ENCODE measurements at places on chromosomes 7 and 10. TPM values are rescaled to one million over a fixed set of nuclear protein-coding genes. Genes with fewer than 3 reads are reported as not detected.

Gene ENKUR
- total RNA-seq, result 0.45 TPM

Gene JCAD
- total RNA-seq, result 0.58 TPM

Gene CDHR3
- total RNA-seq, result 2.2 TPM

GRCh38 chr10:103553743-103554487 lies 60.4 kb downstream of the NEURL1 start:
- peak; percentile 83 for ATAC-seq

GRCh38 chr7:110454713-110455112 lies 636.2 kb upstream of the LRRN3 start:
- no peak for ATAC-seq

GRCh38 chr10:13234172-13234571 lies at the start of gene UCMA:
UCMA (minus strand) TSS chr10:13234374; CDS start chr10:13234258, 116 bp downstream.
- ATAC-seq, result no peak
